Adipocyte (in vitro differentiated cells): ENCODE measurements at places on chromosomes 1 and 21.

- DNase-seq, result no peak
Measured at GRCh38 chr1:241614144-241614543, 26.0 kb downstream of the CHML start.

DNA sequence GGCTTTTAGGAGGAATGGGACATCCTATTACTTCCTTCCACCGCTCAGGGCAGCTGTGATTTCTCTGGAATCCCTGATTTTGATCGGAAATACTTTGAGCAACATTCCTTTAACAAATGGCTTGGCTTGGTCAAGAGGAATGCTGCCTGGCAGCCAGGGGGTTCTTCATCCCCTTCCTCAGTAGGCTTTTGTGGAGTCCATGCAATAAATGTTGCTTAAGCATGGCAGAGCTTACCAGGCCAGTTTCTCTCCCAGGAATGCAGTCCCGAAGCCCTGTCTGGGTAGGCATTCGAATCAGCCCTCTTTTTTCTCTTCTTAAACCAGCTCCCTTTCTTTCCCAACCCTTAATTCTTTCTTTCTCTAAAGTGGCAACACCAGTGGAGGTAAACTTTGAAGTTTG is 177.1 kb upstream of the KIAA0040 start:
- no peak for DNase-seq

- no peak for DNase-seq
Measured at GRCh38 chr1:121587777-121588176, 403.0 kb downstream of the SRGAP2C start.

DNA sequence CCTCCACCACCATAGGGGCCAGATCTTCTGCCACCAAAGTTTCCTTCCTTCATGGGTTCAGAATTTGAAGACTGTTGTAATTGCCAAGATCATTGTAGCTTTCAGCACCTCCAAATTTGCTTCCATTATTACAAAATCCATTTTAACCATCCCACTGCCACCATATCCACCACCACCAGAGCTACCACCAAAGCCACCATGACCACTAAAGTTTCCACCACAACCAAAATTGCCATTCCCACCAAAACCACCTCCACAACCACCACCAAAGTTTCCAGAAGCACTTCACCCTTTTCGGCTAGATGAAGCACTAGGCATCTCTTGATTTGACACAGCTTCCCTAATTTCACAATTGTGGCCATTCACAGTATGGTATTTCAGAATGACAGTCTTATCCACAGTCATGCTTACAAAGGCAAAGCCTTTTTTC is 45.2 kb downstream of the SLC30A7 start:
- no peak for DNase-seq

- DNase-seq, result no peak
Measured at GRCh38 chr1:27545876-27546275, 55.9 kb upstream of the WASF2 start.

DNA sequence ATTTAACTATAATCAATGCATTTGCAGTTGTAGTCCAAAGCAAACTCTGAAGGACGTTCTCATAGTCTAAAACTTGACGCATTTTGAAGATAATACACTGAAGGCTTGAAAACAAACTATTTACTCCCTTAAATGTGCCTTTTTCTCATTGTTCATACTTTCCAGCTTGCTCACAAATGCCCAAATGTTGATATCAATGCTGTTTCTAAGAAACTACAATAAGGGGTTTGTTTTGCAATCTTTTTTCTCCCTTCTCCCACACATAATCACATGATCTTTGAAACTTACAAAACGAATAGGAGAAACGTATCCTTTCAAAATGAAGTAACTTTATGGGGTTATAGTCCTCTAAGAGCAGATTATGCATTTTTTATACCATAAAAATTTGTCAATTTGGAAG is 508.7 kb downstream of the DPYD start:
- peak; percentile 43 for DNase-seq

DNA sequence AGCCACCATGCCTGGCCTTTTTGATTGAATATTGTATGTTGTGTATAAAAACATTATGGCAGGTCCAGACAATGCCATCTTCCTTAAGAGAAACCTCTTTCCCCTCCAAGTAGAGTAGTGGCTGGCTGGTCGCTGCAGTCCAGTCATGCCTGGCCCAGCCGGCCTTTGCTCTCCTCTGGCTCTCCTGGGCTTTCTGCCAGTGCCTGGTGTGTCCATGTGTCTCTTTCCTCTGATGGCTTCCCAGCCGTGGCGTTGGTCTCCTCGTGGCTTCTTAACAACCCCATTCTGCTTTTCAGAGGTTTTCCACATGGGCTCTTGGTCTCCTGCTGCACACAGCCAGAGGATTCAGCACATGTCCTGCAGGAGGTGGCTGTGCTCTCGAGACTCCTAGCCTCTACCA is 58.7 kb downstream of the DIP2A start:
- no peak for DNase-seq

GRCh38 chr1:78527706-78528105 is 36.9 kb downstream of the PTGFR start:
- no peak for DNase-seq

GRCh38 chr21:33185852-33186251 is 43.9 kb upstream of the IFNAR2 start:
- no peak for DNase-seq

DNA sequence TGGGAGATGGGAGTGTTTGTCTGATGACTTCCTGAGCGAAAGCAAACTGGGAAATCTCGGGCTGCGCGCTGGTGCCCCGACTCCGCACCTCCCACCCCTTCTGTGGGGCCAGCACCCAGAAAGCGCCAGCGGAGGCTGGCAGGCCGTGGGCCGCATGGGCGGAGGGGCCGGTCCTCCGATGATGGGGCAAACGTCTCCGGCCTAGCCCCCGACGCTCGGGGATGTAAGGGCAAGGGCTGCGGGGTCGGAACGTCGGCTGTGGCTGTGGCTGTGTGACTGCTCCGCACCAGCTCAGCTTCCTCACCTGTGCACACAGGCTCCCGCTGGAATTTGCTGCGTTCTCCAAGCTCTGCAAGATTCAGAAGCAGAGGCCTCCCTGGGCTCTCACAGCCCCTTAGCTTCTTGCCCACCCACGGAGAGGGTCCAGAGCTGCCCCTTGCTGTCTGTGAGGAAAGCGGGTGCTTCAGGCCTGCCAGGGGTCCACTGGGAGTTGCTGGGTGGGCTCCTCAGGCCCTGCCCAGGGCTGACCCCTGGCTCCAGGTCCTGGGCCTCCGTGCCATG is 35.0 kb downstream of the COL18A1 start:
- no peak for DNase-seq

DNA sequence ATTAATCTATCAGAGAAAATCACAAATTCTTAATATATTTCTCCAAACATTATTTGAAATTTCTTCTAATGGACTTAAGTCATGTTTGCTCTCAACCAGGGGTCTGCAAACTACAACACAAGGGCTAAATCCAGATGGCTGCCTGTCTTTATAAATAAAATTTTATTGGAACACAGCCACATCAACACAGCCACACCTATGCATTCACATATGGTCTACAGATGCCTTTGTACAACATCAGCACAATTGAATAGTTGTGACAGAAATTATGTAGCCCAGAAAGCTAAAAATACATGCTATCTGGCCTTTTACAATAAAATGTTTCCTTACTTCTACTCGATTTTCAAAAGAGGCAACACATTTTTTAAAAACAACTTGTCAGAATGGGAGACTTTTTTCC is 103.9 kb downstream of the DPYD start:
- no peak for DNase-seq

- DNase-seq, result no peak
Measured at GRCh38 chr1:196002906-196003305, 605.3 kb downstream of the KCNT2 start.

GRCh38 chr1:204891860-204892259 is 21.2 kb downstream of the NFASC start:
- no peak for DNase-seq

GRCh38 chr1:229133811-229134210 is 137.1 kb upstream of the RAB4A start:
- DNase-seq, result no peak

DNA sequence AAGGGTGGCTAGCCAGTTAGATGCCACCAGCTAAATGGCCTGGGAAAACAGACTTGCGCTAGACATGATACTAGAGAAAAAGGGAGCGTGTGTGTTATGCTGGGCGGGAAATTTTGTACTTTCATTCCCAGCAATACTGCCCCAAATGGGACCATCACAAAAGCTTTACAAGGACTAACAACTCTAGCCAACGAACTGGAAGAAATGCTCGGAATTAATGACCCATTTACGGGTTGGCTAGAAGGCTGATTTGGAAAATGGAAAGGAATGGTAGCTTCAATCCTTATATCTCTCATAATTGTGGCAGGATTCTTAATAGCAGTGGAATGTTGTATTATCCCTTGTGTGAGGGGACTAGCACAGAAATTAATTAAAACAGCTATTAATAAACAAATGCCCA is 27.9 kb upstream of the ZNF496 start:
- DNase-seq, result no peak

- DNase-seq, result no peak
Measured at GRCh38 chr1:89578946-89579684, 53.8 kb upstream of the LRRC8C start.

DNA sequence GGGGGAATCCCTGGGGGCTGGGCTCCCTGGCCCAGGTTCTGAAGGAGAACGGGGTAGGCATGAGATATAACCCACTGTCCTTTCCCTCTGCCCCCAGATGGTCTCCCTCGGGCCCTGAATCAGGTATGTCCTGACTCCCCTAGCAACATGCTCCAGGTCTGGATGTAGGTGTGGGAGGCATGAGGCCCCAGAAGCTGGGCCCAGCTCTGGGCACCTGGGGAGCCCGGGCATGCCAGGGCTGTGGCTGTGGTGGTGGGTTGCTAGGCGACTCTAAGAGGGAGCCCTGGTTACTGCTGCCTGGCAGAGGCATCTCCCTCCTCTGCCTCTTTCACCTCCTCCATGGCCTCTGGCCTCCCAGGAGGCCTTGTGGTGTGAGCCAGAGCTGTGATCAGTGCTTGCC is 16.2 kb downstream of the FOXO6 start:
- DNase-seq, result no peak

DNA sequence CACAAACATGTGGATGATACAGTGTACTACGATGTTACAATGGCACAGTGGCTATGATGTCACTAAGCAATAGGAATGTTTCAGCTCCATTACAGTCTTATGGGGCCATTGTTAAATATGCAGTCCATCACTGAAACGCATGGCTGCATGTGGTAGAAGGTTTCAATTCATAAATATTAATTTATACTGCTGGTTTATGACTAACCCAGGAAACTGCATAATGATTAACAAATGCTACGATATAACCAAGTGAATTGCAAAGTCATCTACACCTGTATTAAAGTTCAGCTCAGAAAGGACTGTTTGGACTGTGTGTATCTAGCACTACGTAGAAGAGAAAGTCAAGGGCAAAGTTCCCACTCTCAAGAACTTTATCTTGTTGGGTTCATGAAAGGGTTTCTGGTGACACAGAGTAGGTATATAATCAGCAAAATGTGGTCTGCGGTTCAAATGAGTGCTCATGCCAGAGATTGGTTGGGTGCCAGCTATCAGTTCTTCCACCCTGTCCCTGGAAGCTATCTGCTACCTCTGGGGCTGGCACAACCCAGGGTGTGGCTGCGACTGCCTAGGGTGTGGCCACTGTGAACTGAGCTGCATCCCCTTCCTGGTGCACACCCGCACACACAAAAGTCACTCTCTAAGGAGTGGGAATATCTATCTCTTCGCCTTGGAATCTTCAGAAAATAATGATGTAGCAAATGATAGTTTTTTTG is 14.8 kb downstream of the MGST3 start:
- no peak for DNase-seq

DNA sequence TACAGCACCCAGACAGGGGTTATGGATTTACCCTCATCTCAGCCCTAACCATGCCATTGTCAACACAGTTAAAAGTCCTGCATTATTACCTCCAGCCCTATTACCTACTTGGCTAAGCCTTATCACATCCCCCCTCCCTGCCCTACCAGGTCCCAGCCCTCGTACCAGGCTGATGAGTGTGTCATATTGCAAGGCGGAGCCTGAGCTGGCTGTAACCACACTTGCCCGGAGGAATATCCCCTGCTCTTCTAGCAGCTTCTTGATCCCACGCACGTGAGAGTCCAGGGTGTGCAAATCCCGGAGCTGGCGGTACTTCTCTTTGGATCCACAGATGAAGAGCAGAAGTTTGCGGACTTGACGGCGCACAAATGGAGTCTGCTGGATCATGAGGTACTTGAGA is 87.4 kb downstream of the UBR4 start:
- no peak for DNase-seq

DNA sequence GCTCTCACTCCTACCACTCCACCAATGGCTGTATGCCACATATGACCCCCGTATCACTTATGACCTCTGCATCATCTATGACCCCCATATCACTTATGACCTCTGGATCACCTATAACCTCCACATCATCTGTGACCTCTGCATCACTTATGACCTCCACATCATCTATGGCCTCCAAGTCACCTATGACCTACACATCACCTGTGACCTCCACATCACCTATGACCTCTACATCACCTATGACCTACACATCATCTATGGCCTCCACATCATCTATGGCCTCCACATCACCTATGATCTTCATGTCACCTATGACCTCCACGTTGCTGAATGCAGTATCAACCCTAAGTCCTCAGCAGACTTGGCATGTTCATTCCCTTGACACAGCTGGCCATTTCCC is 271.2 kb downstream of the MATN1 start:
- no peak for DNase-seq

DNA sequence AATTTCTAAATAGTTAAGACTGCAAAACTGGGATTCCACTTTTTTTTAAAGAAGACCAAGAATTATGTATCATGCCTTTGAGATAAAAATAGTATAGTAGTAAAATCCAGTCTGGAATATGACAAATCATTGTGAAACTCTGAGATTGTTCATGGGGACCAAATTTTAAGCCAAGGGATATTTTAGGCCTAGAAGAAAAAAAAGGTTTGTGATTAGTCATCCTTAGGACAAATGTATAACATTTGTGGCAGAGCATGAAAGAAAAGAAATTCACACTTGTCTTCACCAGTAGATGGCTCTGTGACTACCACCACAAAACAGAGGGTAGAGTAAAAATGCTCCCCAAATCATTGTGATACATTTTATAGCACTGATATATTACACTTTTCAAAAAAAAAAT is 226.1 kb downstream of the KCTD3 start:
- DNase-seq, result peak; percentile 89

DNA sequence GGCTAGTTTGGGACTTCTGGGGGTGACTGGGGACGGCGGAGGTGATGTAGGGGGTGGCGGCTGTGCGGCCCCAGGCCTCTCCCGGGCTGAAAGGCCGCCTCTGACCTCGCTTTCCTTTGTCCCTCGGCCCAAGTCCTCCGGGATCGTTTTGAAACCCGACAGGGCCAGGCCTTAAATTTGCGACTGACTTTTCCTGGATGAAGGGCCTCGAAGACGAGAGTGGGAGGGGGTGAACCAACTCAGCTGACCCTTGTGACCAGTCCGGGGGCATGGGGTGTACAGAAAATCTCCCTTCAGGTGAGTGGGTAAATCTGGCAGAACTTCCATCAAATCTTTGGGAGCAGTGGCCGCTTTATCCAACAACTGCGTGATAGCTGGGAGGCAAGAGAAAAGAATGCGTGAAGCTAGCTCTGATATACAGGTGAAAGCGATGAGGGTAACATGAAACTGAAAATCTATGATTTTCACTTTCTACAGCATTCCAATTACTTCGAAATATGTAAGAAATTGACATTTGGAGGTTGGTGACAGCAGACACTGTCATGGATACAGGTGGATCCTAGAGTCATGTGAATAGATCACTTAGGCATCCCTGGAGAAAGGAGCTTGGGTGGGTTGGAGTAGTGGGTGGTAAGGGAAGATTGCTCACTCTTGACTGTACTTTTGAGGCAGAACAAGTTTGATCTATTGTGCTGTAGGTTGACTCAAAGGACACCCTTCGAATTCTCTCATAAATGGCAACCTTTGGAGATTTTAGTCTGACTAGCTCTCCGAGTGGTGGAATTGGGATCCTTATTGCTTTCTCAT is 885 bp downstream of the AHCYL1 start:
- DNase-seq, result peak; percentile 40

- no peak for DNase-seq
Measured at GRCh38 chr1:205398586-205398985, 23.3 kb downstream of the LEMD1 start.
